HFFc6 (cell line): ENCODE measurements at places on chromosomes 1 and 21.

GRCh38 chr1:16351994-16352841 lies at the start of gene FBXO42:
TSS of gene FBXO42 (minus strand) at chr1:16352480. CDS start at chr1:16315418, 37,062 bp downstream.
- peak; percentile 85 for DNase-seq

- DNase-seq, result no peak
Observed at GRCh38 chr1:28111157-28111556, 22.7 kb upstream of the EYA3 start.

DNA sequence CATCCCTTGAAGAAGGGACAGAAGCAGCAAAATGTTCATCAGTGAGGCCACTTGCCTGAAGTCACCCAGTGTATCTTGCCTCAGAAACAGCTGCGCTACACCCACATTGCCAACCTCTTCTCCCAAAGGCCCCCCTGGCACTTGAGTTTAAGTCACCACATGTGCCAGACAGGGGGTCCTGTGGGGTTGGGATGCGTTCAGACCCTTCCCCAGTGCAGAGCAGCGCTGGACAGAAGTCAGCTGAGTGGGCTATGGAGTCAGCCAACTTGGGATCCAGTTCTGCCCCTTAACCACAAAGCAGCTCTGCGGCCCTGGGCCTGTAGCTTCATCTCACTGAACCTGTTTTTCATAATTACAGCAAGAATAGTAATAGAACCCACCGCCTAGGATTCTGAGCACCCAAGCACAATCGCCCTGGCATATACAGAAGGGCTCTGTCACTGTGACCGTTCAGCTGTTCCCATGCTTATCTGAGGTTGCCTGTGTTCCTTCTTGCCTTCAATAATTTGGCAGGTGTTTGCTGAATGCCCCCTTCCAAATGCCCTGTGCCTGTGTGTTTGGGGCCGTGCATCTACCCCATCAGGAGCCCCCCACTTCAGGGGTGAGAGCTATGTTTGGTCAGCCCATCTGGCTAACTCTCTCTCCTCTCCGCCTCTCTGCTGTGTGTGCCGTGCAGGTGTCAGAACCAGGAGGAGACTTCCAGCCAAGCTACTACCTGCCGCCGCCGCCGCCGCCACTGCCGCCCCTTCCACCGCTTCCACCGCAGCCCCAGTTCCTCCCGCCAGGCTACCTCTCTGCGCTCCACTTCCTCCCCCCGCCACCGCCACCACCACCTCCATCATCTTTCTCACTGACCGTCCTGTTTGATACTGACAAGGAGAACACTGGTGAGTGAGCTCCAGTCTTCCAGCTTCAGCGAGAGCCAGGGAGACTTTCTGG lies 5.0 kb downstream of the DMRTB1 start:
- DNase-seq, result no peak

DNA sequence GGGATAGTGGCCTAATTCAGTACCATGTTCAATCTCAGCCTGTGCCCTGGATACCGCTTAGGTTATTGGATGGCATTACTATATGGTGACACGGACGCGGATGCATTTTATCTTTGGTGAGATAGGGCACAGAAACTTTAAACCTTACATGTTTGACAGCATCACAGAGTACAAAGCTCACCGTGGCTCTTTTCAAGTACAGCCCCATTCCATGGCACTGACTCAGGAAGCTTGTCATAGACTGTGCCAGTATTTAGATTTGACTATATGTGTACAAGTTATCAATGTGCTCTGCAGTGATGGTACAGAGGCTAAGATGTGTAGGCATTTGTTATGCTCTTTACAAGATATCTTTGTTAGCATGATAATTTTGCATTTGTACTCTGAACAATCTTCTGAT lies 169.0 kb downstream of the RYR2 start:
- DNase-seq, result no peak

DNA sequence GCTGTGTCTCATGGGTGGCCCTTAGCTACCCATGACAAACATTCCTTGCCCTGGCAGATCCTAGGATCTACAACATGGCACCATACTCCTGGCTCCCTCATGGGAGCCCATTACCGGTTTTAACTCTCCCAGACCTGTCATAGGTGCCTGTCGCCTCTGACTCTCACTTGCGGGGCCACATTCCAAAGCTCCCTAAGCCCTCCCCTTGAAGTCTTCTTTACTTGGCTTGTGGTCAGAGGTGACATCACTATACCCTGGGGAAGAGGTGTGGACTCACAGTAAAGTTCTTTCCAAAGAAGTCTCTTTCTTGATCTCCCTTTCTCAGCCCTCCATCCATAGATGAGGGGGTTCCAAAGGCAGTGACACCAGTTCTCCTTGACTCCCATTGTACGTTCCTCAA lies 5.4 kb upstream of the SLAMF9 start:
- no peak for DNase-seq

GRCh38 chr1:101150670-101151069 lies 86.1 kb upstream of the S1PR1 start:
- DNase-seq, result peak; percentile 12

DNA sequence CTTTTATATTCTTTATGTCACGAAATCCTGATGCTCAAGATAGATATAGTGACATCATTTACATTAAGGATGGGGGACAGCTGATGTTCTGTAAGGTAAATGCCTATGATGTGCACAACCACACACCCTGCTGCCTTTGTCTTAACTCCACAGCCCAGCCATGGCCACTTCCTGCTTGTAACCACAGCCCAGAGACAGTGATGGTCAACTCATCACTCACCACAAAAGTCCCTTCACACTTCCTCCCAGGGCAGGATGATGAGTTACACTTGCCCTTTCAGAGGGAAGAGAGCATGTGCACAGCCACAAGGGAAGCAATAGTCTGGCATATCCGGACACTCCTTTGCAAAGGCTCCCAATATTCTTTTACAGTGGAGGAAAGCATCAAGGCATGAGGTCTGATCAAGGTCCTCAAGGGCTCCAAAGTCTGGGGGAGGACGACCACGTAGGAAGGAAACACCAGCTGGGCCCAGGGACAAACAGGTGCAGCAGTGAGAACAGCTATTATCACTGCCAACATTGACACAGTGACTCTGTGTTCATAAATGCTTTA lies 53.8 kb downstream of the PLPP3 start:
- DNase-seq, result peak; percentile 12

DNA sequence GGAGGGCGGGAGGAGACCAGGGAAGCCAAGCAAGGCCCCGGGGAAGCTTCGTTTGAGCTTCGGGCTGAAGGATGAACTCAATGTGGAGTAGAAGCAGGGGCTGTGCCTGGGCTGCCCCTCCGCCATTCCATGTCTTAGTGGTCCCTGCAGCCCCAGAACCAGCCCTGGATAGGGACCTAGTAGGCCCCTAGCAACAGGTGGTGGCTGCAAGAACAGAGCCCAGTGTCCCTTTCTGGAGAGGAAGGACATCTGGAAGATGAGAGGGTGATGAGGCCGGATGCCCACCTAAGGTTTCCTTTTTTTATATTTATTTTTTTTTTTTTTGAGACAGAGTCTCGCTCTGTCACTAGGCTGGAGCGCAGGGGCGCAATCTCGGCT lies 27.2 kb downstream of the ECE1 start:
- DNase-seq, result no peak

GRCh38 chr21:41571938-41572510 lies 64.1 kb upstream of the TMPRSS2 start:
- DNase-seq, result no peak

- DNase-seq, result no peak
Observed at GRCh38 chr1:39348278-39348677, 143.2 kb upstream of the BMP8A start.
